ENCODE measurements at places on chromosomes 7 and 10.

- DNase-seq = no peak
These were observed 64.6 kb upstream of the CALN1 start for GRCh38 chr7:72476608-72477305.

GRCh38 chr7:10211016-10211415, 762.7 kb upstream of the PHF14 start:
- no peak for DNase-seq

DNA sequence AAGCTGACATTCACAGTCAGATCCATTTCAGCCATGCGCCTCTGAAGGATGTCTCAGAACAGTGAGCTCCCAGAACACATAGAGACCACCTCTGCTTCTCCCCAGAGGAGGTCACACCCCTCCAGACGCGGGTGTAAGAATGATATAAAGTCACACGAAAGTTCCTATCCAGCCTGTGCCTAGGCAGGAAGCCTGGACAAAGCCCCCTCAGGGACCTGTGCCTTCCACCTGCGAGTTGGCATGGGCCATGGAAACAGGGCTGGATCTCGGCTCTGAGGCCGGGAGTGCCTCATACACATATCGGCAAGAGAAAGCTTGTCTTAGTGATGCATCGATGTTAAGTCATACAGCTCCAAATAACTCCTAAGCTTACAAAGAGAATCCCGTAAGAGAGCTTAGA, 5.0 kb downstream of the VIPR2 start:
- DNase-seq = no peak

DNA sequence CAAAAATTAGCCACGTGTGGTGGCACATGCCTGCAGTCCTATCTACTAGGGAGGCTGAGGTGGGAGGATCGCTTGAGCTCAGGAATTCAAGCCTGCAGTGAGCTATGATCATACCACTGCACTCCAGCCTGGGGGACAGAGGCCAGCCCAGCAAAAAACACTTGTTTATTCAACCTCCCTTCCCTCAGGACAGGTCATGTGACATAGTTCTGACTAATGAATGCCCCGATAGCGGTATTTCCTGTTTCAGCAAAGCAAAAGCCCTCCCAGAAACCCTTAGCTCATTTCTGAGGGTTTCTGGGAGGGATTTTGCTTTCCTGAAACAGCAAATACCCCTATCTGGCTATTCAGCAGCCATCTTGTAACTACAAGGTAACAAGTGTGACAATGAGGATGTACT, 157.1 kb downstream of the GATA3 start:
- DNase-seq = no peak

GRCh38 chr7:113175525-113176104, 57.3 kb upstream of the SMIM30 start:
- DNase-seq = no peak

GRCh38 chr7:87212498-87212897, 7.0 kb downstream of the TMEM243 start:
- no peak for DNase-seq

DNA sequence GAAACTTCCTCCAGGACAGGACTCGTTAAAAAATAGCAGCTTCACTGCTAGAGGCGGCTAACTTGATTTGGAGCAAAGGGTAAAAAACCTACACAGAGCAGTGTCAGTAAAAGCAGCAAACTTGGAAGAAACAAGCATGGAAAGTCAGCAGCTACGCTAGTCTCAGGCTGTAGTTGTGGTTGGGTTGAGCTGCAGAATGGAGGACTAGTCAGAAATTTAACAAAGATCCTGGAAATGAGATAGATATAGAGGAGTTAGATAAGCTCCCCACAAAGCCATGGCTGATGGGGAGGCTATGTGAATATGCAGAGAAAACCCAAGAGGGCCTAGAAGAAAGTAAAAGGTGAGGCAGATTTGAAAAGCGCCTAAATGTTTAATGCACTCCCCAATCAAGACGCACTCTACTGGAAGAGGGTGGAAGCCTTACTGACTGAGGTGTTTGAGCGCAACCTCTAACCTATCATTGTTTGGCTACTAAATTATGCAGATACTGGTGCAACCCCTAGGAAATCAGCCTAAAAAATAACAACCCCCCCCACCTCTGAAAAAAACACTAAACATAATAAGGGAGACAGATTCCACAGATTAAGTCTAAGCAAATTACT, 99.7 kb upstream of the TMEM168 start:
- no peak for DNase-seq

DNA sequence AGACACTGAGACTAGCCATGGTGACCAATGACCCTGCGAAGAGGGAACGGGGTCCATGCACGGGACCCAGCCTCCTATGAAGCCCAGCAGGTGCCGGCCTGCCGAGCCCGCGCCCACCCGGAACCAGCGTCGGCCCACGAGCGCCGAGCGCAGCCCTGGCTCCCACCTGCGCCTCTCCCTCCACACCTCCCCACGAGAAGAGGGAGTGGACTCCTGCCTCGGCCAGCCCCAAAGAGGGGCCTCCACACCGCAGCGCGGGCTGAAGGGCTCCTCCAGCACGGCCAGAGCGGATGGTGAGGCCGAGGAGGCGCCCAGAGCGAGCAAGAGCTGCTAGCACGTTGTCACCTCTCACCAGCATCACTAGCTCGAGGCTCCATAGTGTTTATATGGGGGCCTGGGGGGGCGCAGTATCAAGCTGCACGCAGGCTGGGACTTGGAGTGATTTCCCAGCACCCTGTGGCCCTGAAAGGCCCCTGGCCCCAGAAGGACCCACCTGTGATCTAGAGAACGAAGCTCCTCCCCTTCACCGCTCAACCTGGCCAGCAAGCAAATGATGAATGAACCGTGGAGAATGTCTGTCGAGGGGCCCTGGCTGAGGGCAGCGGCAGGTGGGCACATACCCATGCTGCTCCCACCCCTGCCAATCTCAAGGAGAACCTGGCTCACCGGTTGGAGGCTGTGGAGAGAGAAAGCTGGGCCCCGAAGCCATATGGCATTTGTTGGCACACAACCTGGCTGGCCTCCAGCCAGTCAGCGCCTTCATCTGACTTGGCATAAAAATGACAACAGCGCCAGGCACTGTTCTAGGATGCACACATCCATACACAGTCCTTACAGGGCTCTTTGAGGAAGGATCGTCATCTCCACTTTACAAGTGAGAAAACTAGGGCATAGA, 30.7 kb downstream of the GHRHR start:
- DNase-seq = no peak

- peak; percentile 29 for DNase-seq
These were observed 173.9 kb downstream of the RNLS start for GRCh38 chr10:88409236-88409635.

DNA sequence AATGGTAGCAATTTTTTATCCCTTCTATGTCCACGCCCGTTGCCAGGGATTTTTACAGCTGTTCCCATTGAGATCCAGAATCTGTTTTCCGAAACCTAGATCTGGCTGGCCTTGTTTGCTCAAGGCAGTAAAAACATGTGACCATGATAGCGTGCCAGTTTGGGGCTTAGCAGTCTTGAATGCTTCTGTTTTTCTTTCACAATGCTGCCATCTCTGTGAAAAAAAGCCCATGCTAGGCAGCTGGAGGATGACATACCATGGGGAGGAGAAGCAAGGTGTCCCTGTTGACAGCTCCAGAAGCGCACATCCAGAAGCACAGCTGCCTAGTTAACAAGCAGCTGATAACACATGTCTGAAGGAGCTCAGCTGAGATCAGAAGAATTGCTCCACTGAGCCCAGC, 2.2 kb upstream of the ZNF92 start:
- no peak for DNase-seq

DNA sequence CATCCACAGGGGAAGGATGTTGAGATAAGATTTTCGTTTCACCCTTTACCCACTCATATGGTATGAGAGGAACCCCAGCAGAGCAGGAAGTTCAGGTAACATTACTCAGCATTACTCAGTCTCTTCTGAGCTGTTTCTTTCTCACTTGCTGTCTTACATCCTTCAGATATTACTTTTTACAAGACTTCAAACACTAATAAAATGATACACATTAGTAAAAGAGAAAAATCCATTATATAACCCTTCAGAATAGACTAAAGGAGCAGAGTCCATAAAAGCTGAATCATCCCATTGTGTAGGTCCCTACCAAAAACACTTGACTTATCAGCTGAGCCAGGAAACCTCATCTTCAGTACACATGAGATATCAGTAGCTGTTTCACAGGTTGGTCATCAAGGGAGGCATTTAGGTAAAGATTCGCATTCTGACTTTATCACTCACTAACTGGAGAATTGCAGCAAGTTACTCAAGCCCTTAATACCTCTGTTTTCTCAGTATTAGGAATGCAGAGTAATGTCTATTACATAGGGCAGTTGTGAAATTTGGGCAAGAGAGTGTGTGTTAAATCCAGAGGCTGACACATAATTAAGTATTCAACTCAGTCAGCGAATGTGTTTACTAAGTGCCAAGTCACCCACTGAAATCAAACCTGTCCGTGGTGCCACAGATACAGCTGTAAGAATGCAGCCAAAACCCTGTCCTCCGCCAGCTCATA, 44.7 kb downstream of the KLF6 start:
- DNase-seq = no peak

- no peak for DNase-seq
These were observed 29.8 kb downstream of the NRP1 start for GRCh38 chr10:33304423-33305225.

GRCh38 chr7:47965456-47965855, 14.0 kb downstream of the HUS1 start:
- no peak for DNase-seq

GRCh38 chr7:24125765-24126164, 158.2 kb upstream of the NPY start:
- no peak for DNase-seq

- no peak for DNase-seq
These were observed 234.4 kb downstream of the TEX36 start for GRCh38 chr10:125448596-125448995.

DNA sequence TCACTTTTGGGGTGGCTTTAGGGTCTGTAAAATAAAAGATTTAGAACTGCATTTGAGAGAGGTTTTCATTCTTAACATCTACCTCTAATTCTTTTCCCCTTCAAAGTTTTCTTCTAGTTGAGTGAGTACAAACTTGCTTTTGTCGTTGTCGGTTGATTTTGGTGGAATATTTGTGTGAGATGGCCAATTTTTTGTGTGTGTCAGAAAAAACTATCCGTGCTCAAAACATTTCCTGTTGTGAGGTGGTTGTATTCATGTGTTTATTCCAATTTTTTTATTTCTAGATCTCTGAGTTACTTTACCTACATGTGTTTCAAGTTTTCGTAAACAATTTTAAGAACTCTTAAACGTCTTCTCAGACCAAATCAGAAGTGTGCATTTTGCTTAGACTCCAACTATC, 1.6 kb downstream of the AHR start:
- no peak for DNase-seq

GRCh38 chr10:70984986-70985722, 96.8 kb upstream of the PCBD1 start:
- no peak for DNase-seq

- no peak for DNase-seq
These were observed 51.6 kb downstream of the NUDCD3 start for GRCh38 chr7:44438816-44439215.

DNA sequence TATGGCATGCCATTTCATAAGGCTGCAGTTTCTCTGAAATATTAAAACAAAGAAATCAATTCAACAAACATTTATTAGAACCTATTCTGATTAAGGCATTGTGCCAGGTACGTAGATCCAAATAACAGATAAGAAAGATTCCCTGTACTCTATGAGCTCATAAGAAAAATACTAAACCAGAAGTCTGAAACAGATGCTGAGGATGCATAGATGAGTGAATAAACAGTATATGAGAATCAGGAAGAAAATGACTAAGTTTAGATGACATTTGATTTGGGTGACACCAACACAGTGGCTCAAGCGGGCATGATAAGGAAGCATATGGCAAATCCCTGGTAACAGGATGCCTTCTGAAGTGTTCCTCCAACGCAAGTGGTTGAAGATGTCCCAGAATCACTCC, 477.2 kb downstream of the PARD3 start:
- DNase-seq = no peak

DNA sequence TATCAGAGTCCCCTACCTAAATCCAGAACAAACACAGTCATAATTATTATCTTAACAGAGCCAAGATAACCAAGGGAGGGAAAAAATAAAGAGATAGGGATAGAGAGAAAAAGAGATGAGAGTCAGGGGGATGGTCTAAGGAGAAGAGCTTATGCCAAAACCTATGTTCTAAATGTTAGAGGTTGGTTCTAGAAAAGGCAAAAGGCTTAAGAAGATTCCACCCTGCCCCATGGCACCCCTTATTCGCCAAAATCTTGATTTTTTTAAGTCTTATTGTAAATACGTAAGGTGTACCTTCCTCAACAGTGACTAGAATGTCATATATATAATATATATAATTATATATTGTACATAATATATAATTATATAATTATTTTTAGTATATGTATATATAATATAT, 29.6 kb upstream of the CTNNA3 start:
- DNase-seq = no peak

DNA sequence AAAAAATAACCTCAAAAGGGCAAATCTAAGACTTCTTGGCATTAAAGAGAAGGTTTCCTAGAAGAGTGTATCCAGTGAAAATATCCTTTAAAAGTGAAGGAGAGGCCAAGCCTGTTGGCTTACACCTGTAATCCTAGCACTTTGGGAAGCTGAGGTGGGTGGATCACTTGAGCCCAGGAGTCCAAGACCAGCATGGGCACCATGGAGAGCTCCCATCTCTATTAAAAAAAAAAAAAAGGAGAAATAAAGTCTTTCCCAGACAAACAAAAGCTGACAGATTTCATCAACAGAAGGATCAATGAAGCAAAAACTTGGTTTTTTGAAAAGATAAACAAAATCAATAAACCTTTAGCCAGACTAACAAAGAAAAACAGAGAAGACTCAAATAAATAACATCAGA, 67.6 kb upstream of the ZNF800 start:
- no peak for DNase-seq

- no peak for DNase-seq
These were observed 6.5 kb upstream of the WDR86 start for GRCh38 chr7:151416112-151416940.

GRCh38 chr10:14074062-14074884, 256.5 kb downstream of the FRMD4A start:
- no peak for DNase-seq

DNA sequence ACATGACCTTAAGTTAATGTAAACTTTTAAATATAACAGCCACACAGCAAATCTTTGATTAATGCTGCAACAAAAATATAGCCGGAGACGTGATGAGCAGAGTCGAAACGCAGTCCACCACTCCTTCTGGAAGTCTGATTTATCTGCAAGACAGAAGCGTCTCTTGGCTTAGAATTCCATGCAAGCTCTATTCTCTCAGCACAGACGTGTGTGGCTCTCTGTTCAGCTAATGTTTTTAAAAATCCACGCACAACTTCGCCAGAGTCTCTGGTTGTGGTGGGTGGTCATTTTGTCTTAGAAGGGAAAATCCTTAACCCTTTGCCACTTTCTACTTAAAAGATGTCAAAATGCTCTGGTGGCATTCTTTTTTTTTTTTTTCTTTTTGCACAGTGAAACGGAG, 438.0 kb upstream of the MGMT start:
- DNase-seq = no peak

GRCh38 chr10:31656851-31657433, 271.7 kb downstream of the ARHGAP12 start:
- DNase-seq = no peak

- no peak for DNase-seq
These were observed 1570.6 kb upstream of the LRRTM3 start for GRCh38 chr10:65355141-65355680.

- DNase-seq = no peak
These were observed 39.1 kb downstream of the LHPP start for GRCh38 chr10:124500757-124501156.

Measured in MM.1S (cell line).